Anterior cingulate cortex (tissue), 58 donors: ENCODE measurements at places on chromosomes 5 and 9.

DNA sequence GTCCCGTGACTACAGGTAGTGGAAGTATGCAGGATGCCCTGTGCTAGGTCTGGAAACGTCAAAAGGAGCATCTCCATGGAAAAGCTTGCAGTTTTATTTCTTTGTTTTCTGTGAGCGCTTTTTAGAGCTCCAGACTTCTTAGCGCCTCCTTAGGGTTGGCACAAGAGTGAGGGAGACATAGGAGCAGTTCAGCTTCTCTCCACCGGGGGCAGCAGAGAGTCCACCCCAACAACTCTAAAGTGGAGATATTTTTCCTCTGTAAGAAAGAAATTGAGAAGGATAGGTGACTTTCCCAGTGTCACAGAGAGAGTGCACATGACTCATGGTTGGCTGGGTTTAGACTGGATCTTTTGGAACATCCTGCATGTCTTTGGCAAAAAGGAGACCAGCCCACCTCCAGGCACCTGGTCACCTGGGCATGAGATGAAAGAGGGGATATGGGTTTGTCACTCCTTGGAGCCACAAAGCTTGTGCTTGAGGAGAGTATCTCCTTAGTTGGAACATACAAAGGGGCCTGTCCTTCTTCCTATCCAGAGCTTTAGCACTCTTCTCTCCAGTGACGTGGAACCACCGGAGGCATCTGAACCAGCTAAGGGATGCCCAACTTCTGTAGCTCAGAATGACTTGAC lies 637.7 kb downstream of the SEMA5A start:
- no peak for DNase-seq

GRCh38 chr5:145936401-145937131 lies at the start of gene SH3RF2:
TSS of gene SH3RF2 (plus strand) at chr5:145936578. CDS start at chr5:145937929, 1,351 bp downstream.
- no peak for DNase-seq

GRCh38 chr5:146233441-146233840 lies 30.0 kb downstream of the RBM27 start:
- DNase-seq: no peak

DNA sequence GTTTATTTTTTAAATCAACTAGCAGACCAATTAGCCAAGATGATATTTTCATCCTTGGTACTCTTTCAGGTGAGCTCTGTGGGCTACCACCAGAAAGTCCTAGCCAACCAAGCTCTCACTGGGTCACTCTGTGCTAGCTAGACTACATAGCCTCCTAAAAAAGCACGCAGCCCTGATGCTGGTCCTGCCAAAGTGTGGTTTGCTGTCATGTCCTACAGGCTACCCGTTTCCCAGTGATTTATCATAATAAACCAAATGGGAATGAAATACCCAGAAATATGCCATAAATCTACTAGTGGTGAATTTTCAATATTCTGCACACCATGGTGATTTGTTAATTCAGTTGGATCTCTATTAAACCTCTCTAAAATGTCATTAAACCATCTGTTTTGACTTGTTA lies 481.4 kb downstream of the RAB3C start:
- DNase-seq: no peak

GRCh38 chr5:34043099-34043876 lies at the start of gene C1QTNF3:
TSS of gene C1QTNF3 (minus strand) at chr5:34043213. CDS start at chr5:34043125, 88 bp downstream.
- DNase-seq: no peak

GRCh38 chr9:36125062-36125855 lies 11.3 kb upstream of the GLIPR2 start:
- no peak for DNase-seq

- no peak for DNase-seq
These were observed 992.1 kb downstream of the MAT2B start for GRCh38 chr5:164497311-164498064.

GRCh38 chr5:1336106-1336561 lies 8.8 kb downstream of the CLPTM1L start:
- DNase-seq: no peak

GRCh38 chr5:1182360-1182632 lies 19.1 kb upstream of the SLC6A19 start:
- DNase-seq: no peak

- no peak for DNase-seq
These were observed 191.2 kb downstream of the DAB2IP start for GRCh38 chr9:121842612-121842978.

- no peak for DNase-seq
These were observed 98.5 kb downstream of the SYK start for GRCh38 chr9:90900130-90900529.

DNA sequence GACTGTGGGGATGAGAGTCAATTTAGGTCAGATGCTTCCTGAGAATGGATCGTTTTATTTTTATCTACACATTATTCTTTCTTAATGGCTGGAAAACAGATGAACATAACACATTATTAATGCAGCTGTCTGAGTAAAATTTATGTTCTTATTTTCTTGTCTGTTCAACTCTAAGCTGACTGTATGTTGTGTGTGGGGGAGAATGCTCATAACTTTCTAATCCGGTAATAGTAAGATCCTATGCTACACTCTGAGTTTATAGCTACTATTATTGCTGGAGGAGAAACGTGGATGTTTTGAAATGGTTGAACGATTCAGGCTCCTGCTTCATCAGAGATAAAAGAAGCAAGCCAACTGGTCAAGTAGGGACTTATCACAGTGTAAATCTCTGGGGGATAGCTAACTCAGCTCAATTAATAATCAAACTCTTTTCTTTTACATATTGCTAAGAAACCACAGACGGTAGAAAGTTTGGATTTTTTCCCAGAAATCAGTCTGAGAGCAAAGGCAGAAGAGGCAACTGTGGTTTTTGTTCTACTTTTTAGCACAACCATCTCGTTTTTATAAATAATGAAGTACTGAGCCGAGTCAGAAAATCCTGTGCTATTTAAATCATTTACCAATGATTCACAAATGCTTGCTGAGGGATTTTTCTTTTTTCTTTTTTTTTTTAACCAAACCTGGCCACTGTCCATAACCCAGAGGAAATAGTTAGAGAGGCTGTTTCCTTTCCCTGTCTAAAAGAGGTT lies 265.0 kb upstream of the FAM174A start:
- no peak for DNase-seq

DNA sequence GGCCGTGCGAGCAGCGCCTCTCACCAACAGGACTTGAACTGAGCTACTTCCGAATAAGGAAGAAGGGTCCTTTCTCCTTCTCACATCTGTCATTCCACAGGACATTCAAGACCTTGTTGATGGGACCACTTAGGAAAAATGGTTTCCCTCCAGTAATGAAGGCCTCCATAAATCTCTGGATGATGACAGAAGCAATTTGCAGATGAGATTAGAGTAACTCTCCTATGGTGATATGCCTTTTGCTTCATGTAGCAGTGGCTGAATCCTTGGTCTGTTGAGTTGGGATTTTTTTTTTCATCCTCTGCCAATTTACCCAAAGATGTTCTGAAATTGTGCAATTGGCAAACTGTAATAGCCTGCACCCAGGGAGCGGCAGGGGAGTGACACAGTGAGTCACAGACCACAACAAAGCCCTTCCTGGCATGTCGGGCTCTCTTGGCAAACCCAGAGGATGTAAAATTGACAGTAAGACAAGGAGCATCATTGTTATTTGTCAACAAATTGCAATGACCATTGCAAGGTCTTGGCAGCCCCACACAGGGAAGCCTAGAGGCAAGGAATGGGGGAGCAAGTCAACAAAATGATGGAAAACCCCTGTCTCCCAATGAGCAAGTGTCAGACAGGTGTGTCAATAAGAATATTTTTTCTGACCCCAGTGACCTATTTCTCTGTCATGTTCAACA lies 275.9 kb downstream of the ACTL7B start:
- DNase-seq: peak; percentile 5

DNA sequence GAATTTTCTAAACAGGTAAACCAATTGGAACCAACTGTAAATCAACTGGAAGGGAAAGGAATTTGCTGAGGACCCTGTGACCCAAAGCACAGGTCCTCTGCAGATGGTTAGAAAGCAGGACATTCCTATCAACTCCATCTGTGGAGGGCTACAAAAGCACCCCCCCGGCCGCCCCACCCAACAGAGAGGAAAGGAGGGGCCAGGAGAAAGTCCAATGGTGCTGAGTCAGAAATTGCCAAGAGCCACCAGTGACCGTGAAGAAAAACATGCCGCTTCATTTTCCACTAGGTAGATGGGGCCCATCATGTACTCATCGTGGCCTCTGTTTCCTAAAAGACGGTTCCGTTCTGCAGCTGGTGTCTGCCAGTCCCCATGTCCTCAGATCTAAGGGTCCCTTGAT lies 66.3 kb downstream of the RAPGEF1 start:
- DNase-seq: no peak

GRCh38 chr9:100452894-100453293 lies 20.1 kb upstream of the TMEFF1 start:
- no peak for DNase-seq

GRCh38 chr9:111952559-111952958 lies 55.9 kb downstream of the UGCG start:
- DNase-seq: no peak

DNA sequence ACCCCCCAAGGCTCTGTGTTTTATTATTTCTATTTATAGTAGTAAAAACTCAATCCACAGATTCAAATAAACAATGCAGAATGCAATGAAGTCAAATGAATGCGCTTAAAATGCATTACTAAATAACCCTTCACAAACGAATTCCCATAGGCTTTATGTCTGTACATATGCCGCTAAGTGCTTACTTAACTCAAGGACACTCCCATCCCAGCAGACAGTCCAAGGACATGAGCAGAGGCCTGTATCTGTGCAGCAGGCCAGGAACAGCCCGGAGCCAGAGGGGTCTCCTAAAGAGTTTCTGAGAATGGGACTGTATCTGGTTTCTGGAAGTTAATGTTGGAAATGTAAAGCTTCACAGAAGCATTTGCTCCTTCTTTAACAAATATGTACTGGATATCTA lies 59.8 kb downstream of the MARCHF11 start:
- DNase-seq: no peak

- DNase-seq: no peak
These were observed 4.8 kb upstream of the C5orf47 start for GRCh38 chr5:173984218-173984617.

DNA sequence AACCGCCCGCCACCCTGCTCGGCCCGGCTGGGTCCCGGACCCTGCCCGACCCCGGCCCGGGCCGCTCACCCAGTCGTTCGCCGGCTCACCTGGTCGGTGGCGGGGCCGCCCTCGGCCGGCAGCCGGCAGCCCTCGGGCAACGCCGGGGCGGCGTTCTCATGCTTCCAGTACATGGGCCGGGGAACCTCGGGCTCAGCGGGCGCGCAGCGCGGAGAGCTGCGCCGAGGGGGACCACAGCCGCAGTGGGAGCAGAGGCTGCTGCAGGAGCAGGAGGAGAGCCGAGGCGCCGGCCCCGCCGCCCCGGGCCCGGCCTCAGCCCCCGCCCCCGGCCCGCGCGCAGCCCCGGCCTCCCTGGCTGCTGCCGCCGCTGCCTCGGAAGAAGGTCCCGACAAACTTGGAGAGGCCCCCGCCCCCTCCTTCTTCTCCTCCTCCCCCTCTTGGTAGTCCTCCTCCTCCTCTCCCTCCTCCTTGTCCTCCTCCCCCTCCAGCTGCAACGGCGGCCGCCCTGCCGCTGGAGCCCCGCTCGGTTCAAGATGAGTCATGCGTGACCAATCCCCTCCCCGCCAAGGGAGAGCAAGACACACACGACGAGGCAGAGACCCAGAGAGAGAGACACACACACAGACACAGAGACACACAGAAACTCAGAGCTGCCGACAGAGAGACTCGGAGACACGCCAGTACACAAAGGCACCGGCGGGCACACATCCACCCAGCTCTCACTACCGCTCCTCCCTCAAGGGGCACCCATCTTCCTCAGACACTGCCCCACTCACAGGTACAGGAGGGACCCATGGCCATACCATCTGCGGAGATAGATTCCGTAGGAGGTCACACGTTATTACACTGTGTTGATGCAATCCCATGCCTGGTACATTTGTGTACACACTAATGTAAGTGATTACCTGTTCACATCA lies at the start of gene LHX6:
TSS of gene LHX6 (minus strand) at position 390 of the 917 bp plus-strand sequence. CDS start at position 173, 217 bp downstream.
- DNase-seq: no peak

DNA sequence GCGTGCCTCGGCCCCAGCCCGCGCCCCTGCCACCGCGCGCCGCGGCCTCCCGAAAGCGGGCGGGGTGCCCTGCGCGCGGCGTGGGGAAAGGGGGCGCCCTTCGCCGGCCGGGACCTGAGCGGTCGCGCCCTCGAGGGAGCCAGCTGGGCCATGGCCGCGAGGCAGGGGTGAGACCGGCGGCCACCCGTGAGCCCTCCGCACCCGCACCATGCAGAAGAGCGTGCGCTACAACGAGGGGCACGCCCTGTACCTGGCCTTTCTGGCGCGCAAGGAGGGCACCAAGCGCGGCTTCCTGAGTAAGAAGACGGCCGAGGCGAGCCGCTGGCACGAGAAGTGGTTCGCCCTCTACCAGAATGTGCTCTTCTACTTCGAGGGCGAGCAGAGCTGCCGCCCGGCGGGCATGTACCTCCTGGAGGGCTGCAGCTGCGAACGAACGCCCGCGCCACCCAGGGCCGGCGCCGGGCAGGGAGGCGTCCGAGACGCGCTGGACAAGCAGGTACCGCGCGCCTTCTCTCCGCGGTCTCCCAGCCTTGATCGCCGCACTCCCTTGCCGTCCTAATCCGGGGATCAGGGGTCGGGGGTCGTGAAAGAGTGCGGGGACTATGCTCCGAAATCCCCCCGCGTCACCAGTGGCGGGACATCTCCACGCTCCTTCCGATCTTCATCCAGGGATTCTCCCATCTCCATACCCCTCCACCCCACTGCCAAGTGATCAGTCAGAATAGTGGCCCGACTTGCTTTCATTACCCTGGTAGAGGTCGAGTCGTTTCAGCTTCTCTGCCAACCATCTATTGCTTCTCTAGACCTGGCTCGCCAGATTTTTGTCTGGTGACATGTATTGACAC lies 590 bp downstream of the RASGRF2 start:
- no peak for DNase-seq

DNA sequence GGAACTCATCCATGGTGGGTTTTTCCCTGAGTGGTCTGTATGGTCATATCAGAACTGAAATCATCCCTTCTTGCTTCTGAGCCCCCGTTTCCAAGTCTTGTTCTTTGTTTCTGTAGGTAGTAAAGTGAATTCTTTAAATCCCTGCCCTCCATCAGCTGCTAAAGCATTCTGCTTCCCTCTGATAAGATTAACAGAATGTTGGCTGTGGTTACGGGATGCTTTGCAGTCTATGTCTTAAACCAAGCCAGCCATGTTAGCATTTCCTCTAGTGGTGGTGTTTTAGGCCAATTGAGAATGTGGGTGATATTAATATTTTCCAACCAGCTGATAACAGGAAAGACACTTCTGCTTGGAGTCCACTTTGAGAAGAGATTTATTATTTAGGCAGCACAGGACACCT lies 22.0 kb upstream of the KCNIP1 start:
- DNase-seq: no peak

- DNase-seq: no peak
These were observed 9.4 kb upstream of the TENT4A start for GRCh38 chr5:6703806-6704205.
